ENCODE measurements at places on chromosomes 12 and 14.
A peak's percentile ranks its signal among the peaks of the same experiment; 100 is the strongest.

- DNase-seq, result no peak
These were observed 56.5 kb upstream of the FOXN3 start for GRCh38 chr14:89473569-89473968.

DNA sequence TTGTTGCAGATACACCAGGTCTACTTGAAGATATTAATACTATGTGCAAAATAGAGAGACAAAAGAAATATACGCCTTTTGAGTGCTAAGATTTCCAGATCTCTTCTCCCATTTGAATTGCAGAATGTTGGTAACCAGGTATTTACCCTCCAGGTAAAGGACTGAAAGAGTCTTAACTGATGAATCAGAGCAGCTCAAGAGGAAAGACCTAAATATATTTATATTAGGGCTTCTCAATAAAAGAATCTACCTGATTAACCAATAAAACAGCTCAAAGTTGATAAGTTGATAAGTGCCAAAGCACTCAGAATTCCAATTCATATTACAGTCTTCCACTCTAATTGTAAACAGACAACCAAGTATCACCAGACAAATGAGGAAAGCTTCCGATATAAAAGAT is 59.2 kb downstream of the ZNF641 start:
- no peak for DNase-seq

DNA sequence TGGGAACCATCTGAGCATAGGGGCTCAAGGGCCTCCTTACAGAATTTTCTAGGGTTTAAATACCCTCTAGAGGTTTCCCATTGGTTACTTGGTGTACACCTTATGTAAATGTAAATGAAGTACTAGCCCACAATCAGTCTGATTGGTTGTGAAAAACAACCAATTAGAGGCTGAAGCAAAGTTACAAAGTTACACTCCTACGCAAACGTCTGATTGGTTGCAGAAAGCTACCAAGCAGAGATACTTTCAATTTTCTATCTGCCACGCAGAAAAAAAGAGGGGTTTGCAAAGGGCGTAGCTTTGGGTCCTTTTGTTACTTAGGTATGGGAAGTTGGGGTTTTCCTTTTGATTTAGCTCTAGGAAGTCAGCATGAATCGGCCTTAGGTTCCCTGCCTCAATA is 1.8 kb upstream of the TMEM19 start:
- no peak for DNase-seq

DNA sequence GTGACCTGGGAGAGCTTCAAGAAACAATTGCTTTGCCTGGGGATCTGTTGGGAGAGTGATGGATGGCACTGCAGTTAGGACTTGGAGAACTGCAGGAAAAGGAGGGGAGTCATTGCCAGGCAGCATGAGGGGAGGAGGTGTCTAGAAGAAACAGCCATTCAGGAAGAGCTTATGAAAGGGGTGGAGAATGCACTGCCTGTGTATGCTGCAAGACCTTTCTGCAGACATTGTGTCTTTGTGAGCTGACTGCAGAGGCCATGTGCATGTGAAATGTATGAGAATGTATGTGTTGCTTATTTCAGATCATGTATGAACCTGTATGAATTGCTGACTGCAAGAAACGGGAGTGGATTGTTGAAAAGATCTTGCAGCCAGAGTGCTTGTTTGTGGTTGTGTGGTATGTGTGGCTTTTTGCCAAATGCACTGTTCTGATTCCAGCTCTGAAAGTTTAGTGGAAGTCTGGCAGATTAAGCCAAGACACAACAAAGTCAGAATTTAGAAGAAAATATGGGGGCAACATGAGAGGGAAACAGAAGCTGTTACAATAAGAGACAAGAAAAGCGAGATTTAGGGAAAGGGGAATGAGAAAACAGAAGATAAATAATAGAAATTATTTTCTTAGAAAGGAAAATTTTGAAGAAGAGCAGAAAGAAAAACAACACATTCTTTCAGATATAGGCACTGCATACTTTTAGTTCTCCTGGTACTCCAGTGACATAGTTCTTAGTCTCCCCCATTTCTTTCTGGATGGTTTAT is 9.8 kb upstream of the RIMKLB start:
- no peak for DNase-seq

DNA sequence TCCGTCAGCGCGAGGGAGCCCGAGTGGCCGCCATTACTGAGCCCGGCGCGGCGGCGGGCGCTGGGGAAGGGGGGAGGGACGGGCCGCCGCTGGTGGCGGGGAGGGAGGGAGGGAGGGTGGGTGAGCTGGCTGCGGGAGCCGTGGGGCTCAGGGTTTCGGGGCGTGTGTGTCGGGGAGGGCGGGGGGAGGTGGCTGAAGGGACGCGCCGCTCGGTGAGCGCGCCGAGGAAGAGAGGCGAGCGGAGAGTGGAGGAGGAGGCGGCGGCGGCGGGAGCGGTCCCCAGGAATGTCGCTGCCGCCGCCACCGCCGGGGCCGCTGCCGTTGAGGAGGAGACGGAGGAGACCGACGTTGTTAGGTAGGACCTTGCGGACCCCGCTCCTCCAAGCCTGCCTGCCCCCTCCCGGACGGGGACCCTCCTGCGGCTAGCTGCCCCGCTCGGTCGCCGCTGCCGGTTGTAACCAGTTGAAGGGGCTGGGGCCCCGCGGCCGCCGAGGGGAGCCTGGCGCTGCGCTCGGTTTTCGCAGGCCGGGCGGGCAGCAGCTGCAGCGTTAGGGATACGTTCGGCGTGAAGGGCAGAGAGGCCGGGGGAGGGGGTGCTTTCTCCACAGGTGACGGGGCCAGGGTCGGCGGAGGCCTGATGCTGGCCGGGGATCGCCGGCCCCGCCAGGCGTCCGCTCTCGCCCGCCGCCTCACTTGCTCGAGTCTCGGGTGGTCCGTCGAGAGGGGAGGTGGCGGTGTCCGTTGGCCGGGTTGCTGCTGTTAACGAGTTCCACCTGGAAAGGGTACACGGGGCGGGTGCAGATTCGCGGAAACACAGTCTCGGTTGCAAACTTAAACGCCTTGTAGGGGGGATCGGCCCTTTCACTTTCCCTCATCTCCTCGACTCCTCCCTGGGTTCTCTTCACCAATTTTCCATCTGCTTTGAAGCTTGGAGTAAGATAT is at the start of gene ARHGAP5:
Gene ARHGAP5, plus strand, starts transcription at position 224 of the 942 bp plus-strand sequence. CDS start 13,366 bp downstream, outside the sequence.
- DNase-seq, result peak; percentile 56

DNA sequence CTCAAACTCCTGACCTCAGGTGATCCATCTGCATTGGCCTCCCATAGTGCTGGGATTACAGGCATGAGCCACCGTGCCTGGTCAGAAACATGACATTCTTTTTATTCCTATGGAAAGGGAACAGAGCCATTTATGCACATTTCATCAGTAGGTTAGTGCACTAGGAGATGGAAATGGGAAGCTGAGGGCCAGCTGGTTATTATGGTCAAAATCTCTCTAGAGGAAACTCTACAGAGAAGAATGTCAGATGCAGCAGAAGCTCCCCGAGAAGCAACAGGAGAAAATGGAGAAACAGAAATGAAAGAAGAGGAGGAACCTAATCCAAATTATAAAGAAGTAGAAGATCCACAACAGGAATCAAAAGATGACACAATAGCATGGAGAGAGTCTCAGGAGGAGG is 2.7 kb downstream of the CFAP251 start:
- no peak for DNase-seq

DNA sequence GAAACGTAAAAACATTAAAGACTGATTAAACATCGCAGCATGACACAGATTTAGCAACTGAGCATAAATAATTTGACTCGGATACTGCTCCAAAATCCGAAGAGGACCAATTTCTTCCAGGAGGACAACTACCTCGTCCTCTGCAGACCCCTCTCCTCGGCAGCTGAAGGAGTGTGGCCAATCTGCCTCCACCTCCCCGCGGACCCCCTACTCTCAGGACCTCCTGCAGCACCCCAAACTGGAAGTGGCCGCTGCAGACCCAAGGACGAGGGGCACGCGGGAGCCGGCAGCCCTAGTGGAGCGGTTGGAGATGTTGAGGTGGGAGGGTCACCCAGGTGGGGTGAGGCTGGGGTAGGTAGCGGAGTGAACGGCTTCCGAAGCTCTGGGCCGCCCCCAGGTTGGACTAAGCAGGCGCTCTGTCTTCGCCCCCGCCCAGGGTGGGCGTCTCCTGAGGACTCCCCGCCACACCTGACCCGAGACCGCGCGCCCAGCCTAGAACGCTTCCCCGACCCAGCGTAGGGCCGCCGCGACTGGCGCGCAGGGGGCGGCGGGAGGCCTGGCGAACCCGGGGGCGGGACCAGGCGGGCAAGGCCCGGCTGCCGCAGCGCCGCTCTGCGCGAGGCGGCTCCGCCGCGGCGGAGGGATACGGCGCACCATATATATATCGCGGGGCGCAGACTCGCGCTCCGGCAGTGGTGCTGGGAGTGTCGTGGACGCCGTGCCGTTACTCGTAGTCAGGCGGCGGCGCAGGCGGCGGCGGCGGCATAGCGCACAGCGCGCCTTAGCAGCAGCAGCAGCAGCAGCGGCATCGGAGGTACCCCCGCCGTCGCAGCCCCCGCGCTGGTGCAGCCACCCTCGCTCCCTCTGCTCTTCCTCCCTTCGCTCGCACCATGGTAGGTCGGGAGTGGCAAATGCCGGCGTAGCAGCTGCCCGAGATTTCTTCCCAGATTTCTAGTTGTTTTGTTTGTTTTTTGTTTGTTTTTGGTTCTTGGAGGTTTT is at the start of gene CALM1:
Gene CALM1, plus strand, starts transcription at position 689 of the 999 bp plus-strand sequence. Its CDS starts 202 bp downstream, at position 891.
- DNase-seq, result peak; percentile 97

DNA sequence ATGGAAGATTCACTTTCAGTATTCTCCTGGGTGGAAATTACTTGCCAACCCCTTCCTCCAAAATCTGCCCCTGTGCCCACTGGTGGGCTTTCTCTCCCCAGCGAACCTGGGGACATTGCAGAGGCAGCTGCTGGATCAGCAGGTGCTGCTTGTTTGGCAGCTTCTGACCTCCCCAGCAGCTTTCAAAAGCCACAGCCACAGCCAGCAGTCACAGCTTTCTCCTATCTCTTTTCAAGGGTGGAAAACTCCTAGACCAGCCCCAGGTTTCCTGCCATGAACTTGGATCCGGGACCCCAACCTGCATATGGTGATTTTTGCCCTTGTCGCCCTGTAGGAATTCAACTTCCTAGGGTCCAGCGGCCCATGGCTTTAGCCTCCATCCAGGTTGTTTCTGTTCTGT is 330.8 kb downstream of the ADAMTS20 start:
- DNase-seq, result no peak

GRCh38 chr12:11868027-11868426 is 202.7 kb upstream of the BCL2L14 start:
- DNase-seq, result no peak

GRCh38 chr12:67531501-67531900 is 117.0 kb upstream of the DYRK2 start:
- no peak for DNase-seq

- DNase-seq, result no peak
These were observed 30.3 kb downstream of the CCDC88C start for GRCh38 chr14:91387169-91387835.

DNA sequence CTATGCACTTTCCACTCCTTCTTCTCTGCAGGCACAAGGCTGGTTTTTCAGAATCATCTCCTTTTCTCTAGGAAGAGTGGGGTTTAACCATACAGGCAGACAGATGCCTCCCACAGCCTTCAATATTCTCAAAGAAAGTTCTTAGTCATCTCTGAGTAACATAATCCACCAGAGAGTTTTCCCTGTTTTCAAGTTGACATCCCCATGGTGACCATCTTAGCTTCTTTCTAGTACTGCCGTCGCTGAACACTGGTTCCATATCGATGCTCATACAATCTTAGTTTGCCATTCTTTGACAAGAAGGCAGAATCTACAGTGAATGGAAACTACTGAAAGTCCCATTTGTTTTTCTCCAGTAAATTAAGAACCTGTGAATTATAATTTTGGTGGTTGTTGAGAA is 28.6 kb downstream of the TPH2 start:
- no peak for DNase-seq

DNA sequence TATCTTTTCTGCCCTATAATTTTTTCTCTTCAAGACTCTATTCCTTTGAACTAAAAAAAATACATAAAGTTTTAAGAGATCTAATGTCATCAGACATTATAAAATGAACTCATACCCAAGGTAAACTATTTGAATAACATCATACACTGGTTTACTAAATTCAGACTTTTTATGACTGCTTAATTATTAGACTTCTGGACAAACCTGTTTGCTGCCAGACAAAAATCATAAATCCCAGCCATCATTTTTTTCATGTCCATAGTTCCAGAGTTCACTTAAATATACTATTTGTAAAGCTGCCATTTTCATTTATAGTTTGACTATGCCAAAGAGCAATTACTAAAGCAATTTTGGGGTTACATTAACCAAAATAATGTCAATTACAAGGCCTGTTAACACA is 34.0 kb downstream of the USP44 start:
- no peak for DNase-seq

GRCh38 chr12:121577443-121578180 is 3.2 kb downstream of the KDM2B start:
- DNase-seq, result no peak

- DNase-seq, result peak; percentile 70
These were observed 10.7 kb downstream of the STAC3 start for GRCh38 chr12:57240066-57240921.

DNA sequence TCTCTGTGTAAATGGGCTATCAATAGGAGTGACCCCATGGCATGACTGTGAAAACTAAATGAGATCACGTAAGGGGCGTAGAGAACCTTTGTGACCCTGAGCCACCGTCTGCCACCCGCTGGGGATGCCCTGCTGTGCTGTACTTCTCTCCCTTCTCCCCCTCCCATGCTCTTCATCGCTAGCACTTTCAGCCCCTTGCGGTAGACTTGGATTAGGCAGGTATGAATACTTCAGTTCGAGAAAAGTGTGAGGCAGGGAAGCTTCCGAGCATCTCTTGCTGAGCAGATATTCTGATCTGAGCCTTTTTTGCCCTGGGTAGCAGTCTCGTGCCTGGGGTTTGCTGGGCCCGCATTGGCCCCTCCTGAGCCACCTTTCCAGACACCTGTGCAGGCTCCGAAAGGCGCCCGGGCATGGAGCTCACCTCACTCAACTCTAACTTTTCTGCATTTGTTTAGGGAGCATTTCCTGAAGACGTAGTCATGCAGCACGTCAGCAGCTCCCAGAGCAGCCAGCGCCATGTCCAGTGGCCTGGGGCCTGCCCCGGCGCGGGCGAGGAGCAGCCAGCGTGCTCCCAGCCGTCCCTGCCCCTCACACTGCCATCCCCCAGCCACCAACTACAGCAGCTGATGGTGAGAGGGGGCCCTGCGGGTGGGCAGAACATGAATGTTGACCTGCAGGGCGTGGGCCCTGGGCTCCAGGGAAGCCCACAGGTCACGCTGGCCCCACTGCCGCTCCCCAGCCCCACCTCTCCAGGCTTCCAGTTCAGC is 40.4 kb downstream of the DDX51 start:
- DNase-seq, result no peak

DNA sequence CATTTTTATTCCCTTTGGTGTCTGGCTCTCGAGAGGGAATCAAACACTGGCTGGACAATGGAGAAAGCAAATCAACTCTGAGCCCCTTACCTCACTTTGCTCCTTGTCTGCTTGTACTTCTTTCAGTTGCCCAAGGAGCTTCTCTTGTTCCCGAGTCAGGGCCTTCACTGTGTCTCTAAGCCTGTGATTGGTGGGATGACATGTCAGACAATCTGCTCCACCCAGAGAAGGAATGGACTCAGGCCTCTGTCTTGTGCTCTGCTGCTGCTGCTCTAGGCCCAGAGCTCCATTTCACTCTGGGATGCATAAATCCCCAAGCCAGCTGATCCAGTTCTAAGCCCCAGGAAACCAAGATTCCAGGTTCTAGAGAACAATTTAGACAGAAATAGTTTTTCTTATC is 7.6 kb downstream of the CALCOCO1 start:
- DNase-seq, result no peak

DNA sequence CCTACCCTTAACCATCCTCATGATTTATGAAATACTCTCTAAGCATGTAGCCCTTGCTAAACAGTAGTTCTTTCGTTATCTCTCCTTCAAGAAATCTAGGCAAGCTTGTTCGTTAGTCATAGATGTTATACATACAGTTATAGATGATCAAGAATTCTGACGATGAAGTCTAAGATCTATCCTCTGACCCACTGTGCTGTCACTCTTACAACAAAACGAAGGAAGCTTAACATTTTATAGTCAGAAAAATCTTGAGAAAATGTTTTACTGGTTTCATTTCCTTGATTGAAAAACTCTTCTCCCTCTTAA is 68.9 kb downstream of the SPPL3 start:
- DNase-seq, result no peak
